ENCODE measurements at places on chromosomes 5 and 9. TPM values are rescaled to one million over a fixed set of nuclear protein-coding genes. Genes with fewer than 3 reads are reported as not detected.

DNA sequence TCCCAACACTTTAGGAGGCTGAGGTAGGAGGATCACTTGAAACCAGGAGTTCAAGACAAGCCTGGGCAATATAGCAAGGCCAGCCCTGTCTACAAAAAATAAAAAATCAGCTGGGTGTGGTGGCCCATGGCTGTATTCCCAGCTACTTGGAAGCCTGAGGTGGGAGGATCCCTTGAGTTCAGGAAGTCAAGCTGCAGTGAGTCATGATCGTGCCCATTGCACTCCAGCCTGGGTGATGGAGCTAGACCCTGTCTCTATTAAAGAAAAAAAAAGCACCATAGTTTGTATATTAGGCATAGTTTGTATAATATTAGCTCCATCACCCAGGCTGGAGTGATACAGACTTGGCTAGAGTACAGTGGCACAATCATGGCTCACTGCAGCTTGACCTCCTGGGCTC is 9.6 kb upstream of the NME5 start:
- no peak for DNase-seq
- no peaks in the 10 kb centered on the region for H3K27me3 ChIP-seq
- H3K36me3 ChIP-seq = no peaks in the 10 kb centered on the region
- H3K27ac ChIP-seq = no peak overlapping the region

DNA sequence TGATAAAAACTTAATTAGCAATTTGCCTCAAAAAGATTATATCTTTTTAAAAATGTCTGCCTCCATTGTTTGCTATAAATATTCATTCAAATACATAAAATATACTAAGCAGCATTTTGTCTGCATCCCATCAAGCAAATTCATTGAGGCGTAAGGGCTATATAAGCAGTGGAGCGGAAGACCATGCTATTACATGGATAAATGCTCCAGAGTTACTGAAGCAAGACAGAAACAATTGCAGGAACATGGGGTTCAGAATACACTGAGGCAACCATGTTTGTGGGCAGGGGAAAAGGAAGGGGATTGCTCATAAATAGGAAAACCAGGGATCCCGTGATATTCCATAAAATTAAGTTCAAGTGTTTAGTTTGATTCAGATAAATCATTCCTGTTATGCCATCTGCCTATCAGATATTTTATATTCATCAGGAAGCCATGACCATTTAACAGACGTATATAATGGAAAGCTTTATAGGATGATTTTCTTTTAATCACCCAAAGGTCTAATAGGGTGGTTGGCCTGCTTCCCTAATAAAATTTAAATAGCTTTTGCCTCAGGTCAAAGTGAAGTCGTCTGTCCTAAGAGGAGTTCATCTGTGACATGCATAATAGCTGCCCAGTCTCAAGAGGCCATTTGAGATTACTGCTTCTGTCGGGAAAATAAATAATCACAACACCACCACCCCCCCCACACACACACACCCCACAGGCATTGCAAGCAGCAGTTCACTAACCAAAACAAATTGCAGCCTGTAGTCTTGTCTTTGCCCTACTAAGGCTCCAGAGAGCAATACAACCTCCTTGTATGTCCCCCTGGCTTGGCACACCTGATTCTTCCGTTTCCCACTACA is 105.2 kb downstream of the RASEF start:
- H3K4me3 ChIP-seq = no peak overlapping the region
- no peak overlapping the region for H3K27ac ChIP-seq
- no peaks in the 10 kb centered on the region for H3K27me3 ChIP-seq
- no peak for DNase-seq
- no peaks in the 10 kb centered on the region for H3K4me1 ChIP-seq

DNA sequence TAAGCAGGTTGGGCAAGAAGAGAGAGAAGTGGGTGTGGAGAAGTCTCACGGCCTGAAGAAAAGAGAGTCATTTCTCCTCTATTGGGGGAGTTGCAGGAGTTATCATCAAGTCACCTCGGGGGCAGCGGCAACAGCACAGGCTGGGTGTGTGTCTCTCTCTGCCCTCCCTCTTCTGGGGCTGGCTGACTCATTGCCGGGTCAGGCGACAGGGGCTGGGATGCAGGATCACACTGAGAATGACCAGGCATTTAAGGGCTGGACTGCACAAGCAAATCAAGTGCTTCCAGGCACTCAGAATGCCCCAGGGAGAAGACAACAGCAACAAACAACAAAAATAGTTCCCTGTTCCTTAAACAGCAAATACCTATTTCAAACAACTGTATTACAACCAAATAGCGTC is 6.3 kb upstream of the EQTN start:
- H3K27me3 ChIP-seq = no peaks in the 10 kb centered on the region
- H3K27ac ChIP-seq = no peak overlapping the region
- no peak for DNase-seq
- no peak overlapping the region for H3K4me3 ChIP-seq

GRCh38 chr9:106916466-106917235 is 53.7 kb downstream of the ZNF462 start:
- no peak for DNase-seq
- H3K4me1 ChIP-seq = no peaks in the 10 kb centered on the region
- no peaks in the 10 kb centered on the region for H3K27me3 ChIP-seq
- no peak overlapping the region for H3K4me3 ChIP-seq

- H3K27me3 ChIP-seq = no peaks in the 10 kb centered on the region
- no peaks in the 10 kb centered on the region for H3K4me1 ChIP-seq
- H3K27ac ChIP-seq = no peak overlapping the region
- no peaks in the 10 kb centered on the region for H3K36me3 ChIP-seq
Observed at GRCh38 chr5:72543365-72543764, 36.2 kb upstream of the ZNF366 start.

GRCh38 chr5:155915601-155916000 is 411.4 kb upstream of the SGCD start:
- H3K27ac ChIP-seq = no peak overlapping the region
- H3K4me3 ChIP-seq = no peak overlapping the region
- H3K27me3 ChIP-seq = no peaks in the 10 kb centered on the region
- no peak for DNase-seq

DNA sequence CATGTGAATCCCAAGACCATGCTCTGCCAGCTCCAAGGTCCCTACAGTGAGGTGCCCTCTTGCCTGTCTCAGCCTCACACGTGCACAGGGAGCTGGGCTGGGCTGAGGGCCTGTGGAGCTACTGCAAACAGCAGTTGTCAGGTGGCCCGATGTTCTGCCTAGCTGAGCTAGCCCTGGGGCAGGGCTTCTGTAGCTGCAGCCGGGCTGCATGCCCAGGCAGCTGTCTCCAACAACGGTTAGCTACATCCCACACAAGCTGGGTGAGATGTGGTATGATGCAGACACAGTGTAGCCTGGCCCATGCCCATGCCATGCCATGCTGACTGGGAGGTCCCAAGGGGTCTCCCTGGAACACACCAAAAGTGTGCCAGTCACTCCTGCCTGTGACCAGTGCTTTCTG is 62.0 kb downstream of the MACROH2A1 start:
- no peaks in the 10 kb centered on the region for H3K27me3 ChIP-seq
- H3K4me1 ChIP-seq = no peaks in the 10 kb centered on the region
- no peak overlapping the region for H3K4me3 ChIP-seq
- DNase-seq = no peak
- H3K36me3 ChIP-seq = peaks cover 15% of the 10 kb centered on the region
- H3K27ac ChIP-seq = no peak overlapping the region

DNA sequence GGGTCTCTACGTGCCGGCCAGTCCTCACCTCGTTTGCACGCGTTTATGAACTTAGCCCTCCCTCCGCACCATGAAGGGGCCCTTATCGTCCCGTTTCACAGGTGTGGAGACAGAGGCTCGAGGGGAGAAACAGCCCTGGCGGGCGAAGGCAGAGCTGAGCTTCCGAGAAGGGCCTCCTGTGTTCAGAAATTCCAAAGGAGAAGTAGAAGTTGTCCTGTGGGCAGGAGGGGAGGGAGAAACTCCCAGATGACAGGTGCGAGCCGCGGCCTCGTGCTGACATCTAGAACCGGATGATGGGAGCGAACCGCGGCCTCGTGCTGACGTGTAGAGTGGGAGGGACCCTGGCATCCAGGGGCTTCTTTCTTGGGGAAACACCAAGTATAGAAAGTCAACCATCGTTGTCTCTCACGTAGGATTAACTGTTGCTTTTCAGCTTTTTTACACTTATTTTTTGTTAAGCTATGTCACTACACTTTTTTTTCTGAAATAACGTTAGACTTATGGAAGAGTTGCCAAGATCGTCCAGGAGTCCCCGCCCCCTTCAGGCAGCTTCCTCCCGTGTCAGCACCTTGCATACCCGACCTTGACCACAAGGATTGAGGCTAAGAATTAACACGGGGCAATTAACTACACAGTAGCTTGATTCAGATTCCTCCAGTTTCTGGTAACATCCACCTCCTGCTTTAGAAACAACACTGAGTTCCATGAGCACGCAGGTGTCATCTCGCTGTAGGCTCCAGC is 42.8 kb upstream of the NKD2 start:
- DNase-seq = no peak
- H3K36me3 ChIP-seq = no peaks in the 10 kb centered on the region
- H3K27me3 ChIP-seq = peaks cover 5% of the 10 kb centered on the region
- peaks cover 17% of the 10 kb centered on the region for H3K4me1 ChIP-seq

GRCh38 chr5:98771382-98772109 is 1.9 kb upstream of the RGMB start:
- H3K27ac ChIP-seq = no peak overlapping the region
- H3K27me3 ChIP-seq = peaks cover 3% of the 10 kb centered on the region
- peak overlapping the region; percentile 79 for H3K4me3 ChIP-seq
- H3K36me3 ChIP-seq = no peaks in the 10 kb centered on the region

- no peaks in the 10 kb centered on the region for H3K4me1 ChIP-seq
- H3K27me3 ChIP-seq = no peaks in the 10 kb centered on the region
- no peak overlapping the region for H3K4me3 ChIP-seq
- H3K36me3 ChIP-seq = no peaks in the 10 kb centered on the region
- no peak for DNase-seq
Observed at GRCh38 chr9:93730648-93731047, 154.3 kb downstream of the PHF2 start.

GRCh38 chr9:128902351-128903078 is 18.3 kb upstream of the PHYHD1 start:
- H3K27me3 ChIP-seq = no peaks in the 10 kb centered on the region
- no peak for DNase-seq
- peaks cover 31% of the 10 kb centered on the region for H3K4me1 ChIP-seq
- peak overlapping the region; percentile 71 for H3K27ac ChIP-seq
- no peak overlapping the region for H3K4me3 ChIP-seq

DNA sequence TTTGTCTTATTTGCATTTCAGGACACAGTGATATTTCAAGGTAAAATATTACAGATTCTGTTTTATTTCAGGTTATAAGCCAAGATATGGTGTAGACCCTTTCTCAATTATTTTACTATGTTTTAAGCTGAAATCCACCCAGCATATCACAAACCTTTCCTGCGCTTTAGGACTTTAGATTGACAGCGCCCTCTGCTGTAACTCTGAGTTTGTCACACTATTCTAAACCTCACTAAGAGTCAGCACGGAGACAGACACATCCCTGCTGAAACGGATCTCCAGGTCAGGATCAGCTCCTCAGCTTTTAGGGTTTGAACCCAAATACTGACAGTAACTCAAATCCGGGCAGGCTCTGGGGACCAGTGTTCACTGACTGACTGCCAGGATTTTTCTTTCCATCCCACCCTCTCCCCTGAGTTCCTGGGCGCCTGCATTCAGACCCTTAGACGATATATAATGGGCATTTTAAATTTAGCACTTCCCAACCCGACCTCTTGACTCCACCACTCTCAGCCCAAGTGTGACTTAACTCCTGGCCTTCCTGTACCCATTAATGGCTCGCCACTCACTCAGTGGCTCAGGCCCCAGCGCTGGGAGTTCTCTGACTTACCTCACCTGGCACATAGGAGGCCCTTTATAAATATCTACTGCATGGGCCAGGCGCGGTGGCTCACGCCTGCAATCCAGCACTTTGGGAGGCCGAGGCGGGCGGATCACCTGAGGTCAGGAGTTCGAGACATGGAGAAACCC is 33.5 kb downstream of the TLX3 start:
- no peak overlapping the region for H3K27ac ChIP-seq
- H3K36me3 ChIP-seq = no peaks in the 10 kb centered on the region
- DNase-seq = no peak

DNA sequence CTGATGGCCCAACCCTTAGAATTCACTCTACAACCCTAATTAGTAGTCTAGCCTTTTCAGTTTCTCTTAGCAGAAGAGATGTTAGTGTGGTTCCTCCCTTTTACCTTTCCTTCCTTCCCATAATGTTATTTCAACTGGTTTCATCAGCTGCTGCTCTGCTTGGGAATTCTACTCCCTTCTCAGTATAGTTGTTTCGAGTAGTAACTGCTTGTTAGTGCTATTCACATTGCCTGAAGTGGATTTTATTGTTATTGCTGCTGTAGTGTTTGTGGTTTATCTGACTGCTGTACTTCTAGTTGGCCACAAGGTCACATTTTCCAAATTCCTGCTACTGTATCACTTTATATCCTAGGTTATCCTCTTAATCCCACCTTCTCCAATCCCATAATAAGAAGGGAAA is 29.7 kb downstream of the SMIM15 start:
- no peak for DNase-seq
- H3K4me1 ChIP-seq = no peaks in the 10 kb centered on the region
- H3K27ac ChIP-seq = no peak overlapping the region
- H3K36me3 ChIP-seq = no peaks in the 10 kb centered on the region
- no peak overlapping the region for H3K4me3 ChIP-seq
- H3K27me3 ChIP-seq = no peaks in the 10 kb centered on the region

- no peak overlapping the region for H3K4me3 ChIP-seq
- no peak for DNase-seq
- no peaks in the 10 kb centered on the region for H3K27me3 ChIP-seq
Observed at GRCh38 chr5:150428106-150428876, 15.6 kb upstream of the CD74 start.

GRCh38 chr5:87210743-87211142 is 56.9 kb upstream of the RASA1 start:
- DNase-seq = no peak
- H3K4me1 ChIP-seq = peaks cover 5% of the 10 kb centered on the region
- H3K4me3 ChIP-seq = no peak overlapping the region
- no peaks in the 10 kb centered on the region for H3K36me3 ChIP-seq
- H3K27me3 ChIP-seq = no peaks in the 10 kb centered on the region

GRCh38 chr5:44875661-44876605 is 67.2 kb downstream of the MRPS30 start:
- peak overlapping the region; percentile 87 for H3K27ac ChIP-seq
- H3K27me3 ChIP-seq = no peaks in the 10 kb centered on the region
- no peaks in the 10 kb centered on the region for H3K36me3 ChIP-seq
- H3K4me3 ChIP-seq = 0 out of 2 replicates have a peak overlapping the region, but pooled peaks have one; percentile 18
- peaks cover 11% of the 10 kb centered on the region for H3K4me1 ChIP-seq

OR1J1 gene
- total RNA-seq = not detected

C8G gene
- 0.69 TPM for total RNA-seq

DMGDH gene
- not detected for total RNA-seq

ADAMTS16 gene
- 0.08 TPM for total RNA-seq

EPB41L4A gene
- 1.3 TPM for total RNA-seq

LRRC26 gene
- total RNA-seq = 0.64 TPM

SOX30 gene
- 0.11 TPM for total RNA-seq

CCL27 gene
- total RNA-seq = not detected

Measured in GM12878 (cell line).